ENCODE measurements at places on chromosomes 7 and 10. TPM values are rescaled to one million over a fixed set of nuclear protein-coding genes. Genes with fewer than 3 reads are reported as not detected.

ACSM6 gene
- 0.30 TPM for polyA plus RNA-seq

DNA sequence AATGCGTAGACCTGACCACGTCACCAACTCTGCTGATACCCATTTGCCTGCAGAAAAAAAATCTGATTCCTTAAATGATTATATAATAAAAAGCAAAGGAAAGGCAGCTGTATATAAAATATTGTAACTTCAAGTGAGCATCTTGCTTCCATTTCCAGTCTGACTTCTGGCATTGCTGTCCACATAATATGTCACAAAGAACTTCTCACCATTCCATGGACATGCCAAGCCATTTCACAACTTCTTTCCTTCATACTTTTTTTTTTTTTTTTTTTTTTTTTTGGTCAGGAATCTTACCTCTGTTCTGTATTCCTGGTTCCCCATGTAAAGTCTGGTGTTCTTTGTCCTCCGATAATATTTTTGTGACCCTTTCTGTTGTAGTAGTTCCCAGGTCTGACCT is 165.5 kb downstream of the SND1 start:
- no peak for DNase-seq

- no peak for DNase-seq
Observed at GRCh38 chr7:44476313-44476712, 14.1 kb downstream of the NUDCD3 start.

GRCh38 chr7:99308461-99309074 is 17.1 kb upstream of the ARPC1A start:
- DNase-seq = no peak

DNA sequence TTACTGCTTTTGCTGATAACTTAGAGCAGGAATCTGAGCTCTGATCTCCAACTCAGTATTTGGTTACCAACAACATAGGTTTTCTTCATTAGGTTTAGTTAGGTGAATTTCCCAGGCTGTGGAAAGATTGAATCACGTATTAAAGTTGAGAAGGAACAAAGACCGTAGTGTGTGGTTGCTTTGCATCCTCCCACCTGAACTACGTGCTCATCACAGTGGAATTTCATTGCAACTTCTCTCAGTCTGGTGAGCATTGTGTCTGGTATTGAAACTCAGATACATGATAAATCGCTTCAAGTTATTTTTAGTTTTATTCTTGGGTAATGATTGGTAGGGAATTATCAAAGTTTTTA is 139.4 kb upstream of the AKR1E2 start:
- DNase-seq = no peak

DNA sequence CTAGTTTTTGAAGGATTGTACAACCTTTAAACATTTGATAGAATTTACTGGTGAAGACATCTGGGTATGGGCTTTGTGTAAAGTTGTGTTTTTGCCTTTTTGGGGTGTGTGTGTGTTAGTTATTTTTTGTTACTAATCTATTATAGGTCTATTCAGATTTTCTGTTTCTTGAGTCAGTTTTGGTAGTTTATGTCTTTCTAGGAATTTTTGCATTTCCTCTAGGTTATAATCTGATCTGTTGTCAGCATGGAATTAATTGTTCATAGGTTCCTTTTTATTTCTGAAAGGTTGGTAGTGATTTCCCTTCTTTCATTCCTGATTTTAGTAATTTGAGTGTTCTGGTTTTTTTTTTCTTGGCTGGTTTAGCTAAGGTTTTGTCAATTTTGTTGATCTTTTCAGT is 17.7 kb downstream of the SEPTIN7 start:
- no peak for DNase-seq

Data from renal pelvis (tissue), 12 donors.